PC-9 (cell line): ENCODE measurements at places on chromosomes 2 and 18.

DNA sequence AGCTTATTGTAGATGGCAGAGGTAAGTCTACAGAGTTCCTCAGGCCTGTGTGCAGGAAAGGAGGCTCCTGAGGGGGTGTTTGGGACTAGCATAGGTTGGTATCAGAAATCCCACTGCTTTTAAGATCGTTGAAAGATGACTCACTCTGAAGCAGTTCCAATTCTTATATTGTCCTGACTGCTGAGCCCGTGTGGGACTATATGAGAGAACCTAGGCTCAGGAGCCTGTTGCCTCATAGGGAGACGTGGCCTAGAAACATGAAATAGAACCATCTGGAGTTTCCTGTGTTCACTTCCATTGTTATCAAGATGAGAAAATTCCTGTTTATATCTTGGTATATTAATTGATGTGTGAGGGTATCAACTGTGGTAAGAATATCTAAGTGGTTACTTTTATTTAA lies 5.7 kb downstream of the CCT7 start:
- no peaks in the 10 kb centered on the region for H3K27me3 ChIP-seq
- peaks cover 32% of the 10 kb centered on the region for H3K4me1 ChIP-seq
- no peak overlapping the region for H3K27ac ChIP-seq
- H3K4me3 ChIP-seq: no peak overlapping the region

DNA sequence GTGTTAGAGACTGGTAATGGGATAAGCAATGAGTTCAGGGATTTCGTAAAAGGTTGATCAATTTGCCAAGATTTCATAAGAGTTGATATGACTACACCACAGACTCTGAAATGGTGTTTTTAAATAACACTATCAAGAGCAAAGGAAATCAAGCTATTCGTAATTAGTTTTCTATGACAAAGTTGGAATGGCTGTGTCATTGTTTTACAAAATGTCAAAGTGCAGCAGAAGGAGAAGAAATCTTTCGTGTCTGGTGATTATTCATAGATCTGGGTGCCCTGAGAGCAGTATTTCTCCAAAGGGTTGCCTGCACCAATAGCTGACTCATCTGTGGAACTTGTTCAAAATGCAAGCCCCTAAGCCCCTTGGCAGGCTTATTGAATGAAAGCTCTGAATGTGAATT lies 70.1 kb downstream of the NABP1 start:
- no peaks in the 10 kb centered on the region for H3K4me1 ChIP-seq
- no peak overlapping the region for H3K27ac ChIP-seq
- H3K36me3 ChIP-seq: no peaks in the 10 kb centered on the region
- H3K4me3 ChIP-seq: no peak overlapping the region
- no peak for DNase-seq

DNA sequence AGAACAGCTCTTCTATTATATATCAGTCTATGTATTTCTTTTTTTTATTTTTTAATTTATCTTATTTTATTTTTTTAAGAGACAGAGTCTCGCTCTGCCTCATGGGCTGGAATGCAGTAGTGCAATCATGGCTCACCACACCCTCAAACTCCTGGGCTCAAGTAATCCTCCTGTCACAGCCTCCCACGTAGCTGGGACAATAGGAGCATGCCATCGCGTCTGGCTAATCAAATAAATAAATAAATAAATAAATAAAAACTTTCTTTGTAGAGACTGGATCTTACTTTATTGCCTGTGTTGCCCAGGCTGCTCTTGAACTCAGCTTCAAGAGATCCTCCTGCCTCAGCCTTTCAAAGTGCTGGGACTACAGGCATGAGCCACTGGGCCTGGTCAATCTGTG lies 117.0 kb downstream of the RBMS1 start:
- no peak overlapping the region for H3K27ac ChIP-seq
- H3K4me3 ChIP-seq: no peak overlapping the region
- DNase-seq: no peak
- peaks cover 16% of the 10 kb centered on the region for H3K4me1 ChIP-seq

- H3K4me1 ChIP-seq: peaks cover 14% of the 10 kb centered on the region
- H3K27me3 ChIP-seq: no peaks in the 10 kb centered on the region
- DNase-seq: no peak
- no peak overlapping the region for H3K4me3 ChIP-seq
These were observed 49.3 kb downstream of the NRP2 start for GRCh38 chr2:205731583-205731981.

DNA sequence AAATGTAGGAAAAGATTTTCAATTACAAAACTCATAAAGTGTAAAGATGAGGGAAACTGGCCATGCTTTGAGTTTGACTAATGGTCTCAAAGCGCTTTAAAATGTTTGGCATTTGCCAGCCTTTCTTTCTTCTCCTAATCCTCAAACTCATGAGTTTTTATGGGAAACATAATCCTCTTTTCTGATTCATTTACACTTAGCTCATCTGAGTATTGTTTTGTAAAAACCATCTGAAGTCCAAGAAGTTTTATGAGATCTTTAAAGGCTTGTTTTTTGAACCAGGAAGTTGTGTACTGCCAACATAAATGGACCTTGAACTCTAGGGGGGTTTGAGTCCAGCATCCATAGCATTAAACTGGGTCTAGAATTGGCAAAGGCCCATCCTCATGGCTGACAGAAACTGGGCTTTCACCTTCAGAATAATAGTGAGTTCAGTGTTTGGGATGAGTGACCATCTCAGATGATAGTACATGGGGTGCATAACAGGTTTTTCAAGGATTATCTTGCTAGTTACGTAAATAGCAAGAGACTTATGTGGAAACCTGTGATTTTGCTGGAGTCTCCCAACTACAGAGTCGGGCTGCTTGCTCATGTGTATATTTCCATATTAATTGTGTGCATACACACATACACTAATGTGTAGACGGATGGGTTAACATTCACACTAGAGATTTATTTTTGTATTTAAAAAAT lies 3.8 kb upstream of the LTBP1 start:
- H3K4me3 ChIP-seq: no peak overlapping the region
- no peaks in the 10 kb centered on the region for H3K36me3 ChIP-seq
- peaks cover 19% of the 10 kb centered on the region for H3K4me1 ChIP-seq
- H3K27me3 ChIP-seq: no peaks in the 10 kb centered on the region
- no peak overlapping the region for H3K27ac ChIP-seq

GRCh38 chr18:34083910-34084535 lies 140.7 kb downstream of the NOL4 start:
- no peak overlapping the region for H3K27ac ChIP-seq
- no peaks in the 10 kb centered on the region for H3K4me1 ChIP-seq
- no peaks in the 10 kb centered on the region for H3K27me3 ChIP-seq
- no peaks in the 10 kb centered on the region for H3K36me3 ChIP-seq
- H3K4me3 ChIP-seq: no peak overlapping the region

DNA sequence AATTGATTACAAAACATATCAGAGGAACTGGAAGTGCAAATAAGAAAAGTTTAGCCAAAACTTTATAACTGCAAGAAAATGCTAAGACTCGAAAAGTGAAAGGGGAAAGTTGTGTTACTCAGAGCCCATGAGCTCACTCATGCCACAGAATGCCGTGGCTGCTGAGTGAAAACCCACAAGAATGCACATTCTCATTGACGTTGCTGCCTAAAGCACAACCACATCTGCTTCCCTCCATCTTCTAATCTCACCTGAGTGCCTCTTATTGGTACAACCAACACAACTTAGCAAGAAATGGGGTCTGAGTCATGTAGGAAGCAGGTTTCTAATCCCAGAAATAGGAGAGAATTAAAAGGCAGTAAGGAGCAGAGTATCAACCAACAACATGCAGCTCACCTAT lies 259.7 kb downstream of the LNPK start:
- no peaks in the 10 kb centered on the region for H3K4me1 ChIP-seq
- no peak overlapping the region for H3K27ac ChIP-seq
- no peak for DNase-seq
- peaks cover 19% of the 10 kb centered on the region for H3K27me3 ChIP-seq
- no peak overlapping the region for H3K4me3 ChIP-seq
- H3K36me3 ChIP-seq: no peaks in the 10 kb centered on the region

GRCh38 chr18:48834413-48835031 lies 116.2 kb downstream of the SMAD7 start:
- no peaks in the 10 kb centered on the region for H3K36me3 ChIP-seq
- DNase-seq: peak; percentile 96
- peak overlapping the region; percentile 40; the same call in 1 of the 2 replicates for H3K4me3 ChIP-seq
- H3K27me3 ChIP-seq: no peaks in the 10 kb centered on the region
- peak overlapping the region; percentile 78 for H3K27ac ChIP-seq
- H3K4me1 ChIP-seq: peaks cover 71% of the 10 kb centered on the region

- no peaks in the 10 kb centered on the region for H3K36me3 ChIP-seq
- no peaks in the 10 kb centered on the region for H3K27me3 ChIP-seq
- DNase-seq: no peak
- H3K4me3 ChIP-seq: no peak overlapping the region
- H3K27ac ChIP-seq: no peak overlapping the region
These were observed 109.1 kb downstream of the POLE4 start for GRCh38 chr2:75067506-75067905.

DNA sequence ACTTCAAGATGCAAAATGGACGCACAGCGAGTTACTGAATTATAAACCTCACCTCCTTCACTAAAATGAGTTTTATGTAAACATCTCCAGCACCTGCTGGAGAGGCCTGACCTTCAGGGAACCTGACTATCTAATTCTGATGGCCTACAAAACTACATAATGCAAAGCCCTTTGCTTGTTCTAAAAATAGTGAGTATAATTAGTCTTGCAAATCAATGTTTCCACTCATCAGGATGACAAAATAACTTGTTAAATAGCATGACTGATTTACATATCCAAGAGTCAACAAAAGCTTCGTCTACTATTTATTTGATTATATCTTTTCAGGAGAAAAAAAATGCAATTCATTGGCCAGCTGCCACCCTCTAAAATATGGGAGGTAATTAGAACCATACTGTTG lies 326.3 kb upstream of the MC4R start:
- no peaks in the 10 kb centered on the region for H3K4me1 ChIP-seq
- no peak for DNase-seq
- H3K4me3 ChIP-seq: no peak overlapping the region
- no peaks in the 10 kb centered on the region for H3K36me3 ChIP-seq
- H3K27ac ChIP-seq: no peak overlapping the region
- H3K27me3 ChIP-seq: no peaks in the 10 kb centered on the region
